CD4-positive, alpha-beta T cell (primary cell): ENCODE measurements at places on chromosomes 3 and 15. TPM values are rescaled to one million over a fixed set of nuclear protein-coding genes. Genes with fewer than 3 reads are reported as not detected.

THRB gene
- total RNA-seq: not detected

B3GNT5 gene
- 0.60 TPM for total RNA-seq

ARHGAP11A gene
- total RNA-seq: 4.7 TPM

DNA sequence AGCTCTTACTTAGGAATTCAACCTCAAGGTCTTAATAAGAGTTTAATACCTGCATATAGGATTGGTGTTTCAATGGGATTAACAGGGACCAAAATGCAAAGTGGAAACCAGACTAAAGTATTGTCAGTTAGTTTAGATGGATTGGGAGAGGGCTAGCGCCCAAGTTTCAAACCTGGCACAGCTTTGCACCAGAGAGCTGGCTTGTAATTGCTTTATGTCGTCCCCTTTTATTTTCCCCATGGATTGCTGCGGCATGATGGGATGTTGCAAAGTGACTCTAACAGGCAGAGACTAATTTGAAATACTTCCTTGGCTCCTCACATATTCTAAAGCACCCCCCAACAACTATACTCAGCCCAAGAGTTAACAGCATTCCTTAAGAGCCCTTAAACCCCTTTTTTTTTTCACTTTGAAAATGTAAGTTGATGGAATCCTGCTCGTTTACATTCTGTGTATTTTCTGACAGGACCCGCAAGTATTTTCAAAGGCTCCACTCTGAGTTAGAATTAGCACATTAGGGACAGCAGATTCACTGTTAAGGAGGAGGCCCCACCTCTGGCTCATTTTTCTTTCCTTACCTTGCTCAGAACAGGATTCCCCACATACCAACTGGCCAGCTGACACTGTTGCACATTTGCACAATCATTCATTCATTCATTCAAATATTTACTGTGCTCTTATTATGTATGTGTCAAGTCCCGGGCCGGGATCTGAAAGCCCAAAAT lies 214.2 kb downstream of the ERC2 start:
- H3K4me1 ChIP-seq: no peaks in the 10 kb centered on the region
- no peak overlapping the region for H3K27ac ChIP-seq
- no peak for DNase-seq
- no peaks in the 10 kb centered on the region for H3K27me3 ChIP-seq

GRCh38 chr15:74128785-74129585 lies 1.4 kb upstream of the ISLR2 start:
- no peak overlapping the region for H3K27ac ChIP-seq
- no peak for DNase-seq
- no peak overlapping the region for H3K4me3 ChIP-seq
- H3K27me3 ChIP-seq: peaks cover 80% of the 10 kb centered on the region

DNA sequence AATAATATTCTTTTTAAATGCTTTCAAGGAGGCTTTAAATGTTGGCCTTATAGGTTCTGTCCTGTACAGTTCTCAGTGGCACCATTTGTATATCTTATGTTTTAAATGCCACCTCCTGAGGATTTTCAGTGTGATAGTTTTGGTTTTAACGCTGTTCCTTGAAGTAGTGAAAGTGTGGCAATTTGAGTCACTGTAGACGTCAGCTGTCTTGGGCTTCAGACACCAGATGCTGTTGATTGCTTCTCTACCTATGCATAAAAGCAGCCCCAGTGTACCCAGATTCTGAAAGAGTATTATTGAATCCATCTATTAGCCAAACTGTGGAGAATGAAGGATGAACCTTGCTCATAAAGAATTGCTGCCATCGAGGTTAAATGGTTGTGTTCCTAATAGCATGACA lies 316.8 kb upstream of the GBE1 start:
- no peaks in the 10 kb centered on the region for H3K27me3 ChIP-seq
- no peak for DNase-seq
- H3K4me3 ChIP-seq: no peak overlapping the region
- H3K36me3 ChIP-seq: no peaks in the 10 kb centered on the region

DNA sequence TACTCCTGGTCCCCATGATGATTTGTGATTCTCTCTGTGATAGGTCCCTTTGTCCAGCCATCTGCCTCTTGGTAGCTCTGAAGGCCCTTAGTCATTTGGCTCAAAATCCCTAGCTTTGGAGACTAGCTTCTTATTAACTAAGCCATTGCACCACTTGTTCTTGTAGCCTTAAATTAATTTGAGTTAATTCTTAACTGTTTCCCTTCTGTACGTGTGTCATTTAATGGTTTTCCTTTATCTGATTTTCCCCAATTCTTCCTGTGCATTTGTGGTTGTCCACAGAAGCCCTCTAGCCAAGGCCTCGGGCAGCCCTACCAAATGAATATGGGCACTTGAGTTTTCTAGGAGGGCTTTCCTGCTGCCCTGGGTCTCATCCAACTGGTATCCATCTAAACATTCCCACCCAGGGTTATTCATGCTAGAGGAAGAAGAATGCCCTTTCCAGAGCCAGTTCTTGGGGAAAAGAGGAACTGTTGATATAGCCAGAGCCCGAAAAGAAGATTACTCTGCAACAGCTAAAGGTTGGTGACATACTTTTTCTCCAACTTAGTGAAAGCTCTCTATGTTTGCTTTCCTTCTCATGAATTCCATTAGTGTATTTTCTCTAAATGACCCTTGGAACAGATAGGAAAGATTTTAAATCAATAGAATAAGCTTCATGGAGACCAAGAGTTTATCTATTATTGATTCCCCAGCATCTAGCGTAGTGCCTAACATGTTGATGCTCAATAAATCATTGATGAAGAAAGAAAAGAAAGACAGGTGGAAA lies 44.2 kb upstream of the ZBTB38 start:
- no peaks in the 10 kb centered on the region for H3K36me3 ChIP-seq
- no peaks in the 10 kb centered on the region for H3K27me3 ChIP-seq
- H3K27ac ChIP-seq: no peak overlapping the region

DNA sequence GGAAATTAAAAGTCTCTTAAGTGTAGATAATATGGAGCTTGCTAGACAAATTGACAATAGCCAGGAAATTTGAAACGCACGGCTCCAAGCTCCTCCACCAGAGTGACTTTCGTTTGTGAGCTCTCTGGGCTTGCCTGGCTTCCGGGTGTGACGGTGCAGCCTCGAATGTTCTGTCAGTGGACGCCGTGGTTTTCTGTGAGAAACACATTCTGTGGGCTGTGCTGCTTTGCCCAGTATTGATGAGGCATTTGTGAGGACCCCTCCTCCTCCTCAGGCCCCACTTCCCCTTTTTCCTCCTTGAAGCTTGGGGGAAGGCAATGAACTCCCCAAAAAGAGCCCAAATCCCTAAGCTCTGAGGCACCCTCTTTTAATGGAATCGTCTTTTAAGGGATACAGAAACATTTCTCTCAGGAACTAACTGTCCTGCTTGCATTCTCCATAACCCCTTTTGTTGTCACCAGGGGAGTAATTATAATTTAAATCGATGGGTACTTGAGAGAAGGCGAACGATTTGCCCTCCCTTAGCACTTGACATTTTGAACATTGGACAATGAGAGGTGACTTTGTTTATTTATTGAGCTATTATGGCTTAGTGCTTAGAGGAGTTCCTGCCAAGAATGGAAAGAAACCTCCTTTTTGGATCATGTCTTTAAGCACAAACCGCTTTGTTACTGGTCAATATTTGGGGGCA lies 40.8 kb downstream of the POLR2M start:
- DNase-seq: no peak
- H3K4me1 ChIP-seq: peaks cover 3% of the 10 kb centered on the region
- H3K4me3 ChIP-seq: no peak overlapping the region
- no peaks in the 10 kb centered on the region for H3K27me3 ChIP-seq
- no peak overlapping the region for H3K27ac ChIP-seq
- no peaks in the 10 kb centered on the region for H3K36me3 ChIP-seq

- no peak overlapping the region for H3K4me3 ChIP-seq
- peaks cover 8% of the 10 kb centered on the region for H3K4me1 ChIP-seq
- no peaks in the 10 kb centered on the region for H3K36me3 ChIP-seq
- no peak for DNase-seq
- H3K27me3 ChIP-seq: no peaks in the 10 kb centered on the region
These were observed 3.6 kb downstream of the EHHADH start for GRCh38 chr3:185250247-185250646.

- peak; percentile 2 for DNase-seq
- H3K4me1 ChIP-seq: peaks cover 24% of the 10 kb centered on the region
- H3K36me3 ChIP-seq: no peaks in the 10 kb centered on the region
- peaks cover 83% of the 10 kb centered on the region for H3K27me3 ChIP-seq
These were observed 835 bp downstream of the SEMA5B start for GRCh38 chr3:123026565-123027291.

DNA sequence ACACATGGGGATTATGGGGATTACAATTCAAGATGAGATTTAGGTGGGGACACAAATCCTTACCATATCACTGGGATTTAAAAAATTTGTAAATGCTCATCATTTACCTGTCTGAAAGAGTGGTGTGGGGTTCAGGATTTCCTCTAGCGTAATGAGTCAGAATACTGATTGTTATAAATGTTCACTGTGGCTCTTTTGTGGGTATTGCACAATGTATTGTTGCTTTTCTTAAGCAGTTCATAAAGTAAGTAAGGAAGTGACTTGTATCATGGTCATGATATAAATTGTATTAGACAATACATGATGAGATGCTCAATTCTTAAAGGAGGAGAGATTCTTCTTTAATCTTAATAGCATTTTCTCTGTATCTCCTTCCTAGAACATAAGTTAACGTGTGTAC lies 262.1 kb downstream of the CNTN4 start:
- H3K36me3 ChIP-seq: no peaks in the 10 kb centered on the region
- H3K4me3 ChIP-seq: no peak overlapping the region
- H3K4me1 ChIP-seq: no peaks in the 10 kb centered on the region
- DNase-seq: no peak

DNA sequence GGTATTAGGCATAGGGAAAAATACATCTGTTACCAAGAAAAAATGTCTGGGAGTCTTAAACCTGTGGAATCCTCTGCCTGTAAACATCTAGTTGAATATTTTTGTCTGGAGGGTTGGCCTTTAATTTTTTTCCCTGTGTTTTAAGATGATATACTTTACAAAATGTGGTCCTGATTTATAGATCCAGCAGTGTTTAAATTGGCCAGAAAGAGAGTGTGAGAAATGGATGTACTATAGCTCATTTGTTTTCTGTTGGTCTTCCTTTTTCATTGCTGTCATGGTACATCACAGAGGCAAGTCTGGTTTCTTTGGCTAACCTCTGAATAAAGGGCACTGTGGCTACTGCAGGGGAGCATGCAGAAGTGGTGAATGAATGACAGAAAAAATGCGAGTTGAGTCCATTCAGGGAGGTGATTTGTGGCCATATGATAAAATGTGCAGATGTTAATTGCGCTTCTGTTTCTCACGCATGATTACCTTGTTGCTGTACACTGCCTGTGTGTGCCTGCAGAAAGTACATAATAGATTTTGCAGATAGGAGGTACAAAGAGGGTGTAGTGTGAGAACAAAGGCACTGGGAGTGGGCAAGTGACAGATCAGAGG lies 150.0 kb downstream of the NFKBIZ start:
- no peak for DNase-seq
- no peak overlapping the region for H3K27ac ChIP-seq
- H3K36me3 ChIP-seq: no peaks in the 10 kb centered on the region
- no peak overlapping the region for H3K4me3 ChIP-seq
- no peaks in the 10 kb centered on the region for H3K27me3 ChIP-seq
- no peaks in the 10 kb centered on the region for H3K4me1 ChIP-seq

DNA sequence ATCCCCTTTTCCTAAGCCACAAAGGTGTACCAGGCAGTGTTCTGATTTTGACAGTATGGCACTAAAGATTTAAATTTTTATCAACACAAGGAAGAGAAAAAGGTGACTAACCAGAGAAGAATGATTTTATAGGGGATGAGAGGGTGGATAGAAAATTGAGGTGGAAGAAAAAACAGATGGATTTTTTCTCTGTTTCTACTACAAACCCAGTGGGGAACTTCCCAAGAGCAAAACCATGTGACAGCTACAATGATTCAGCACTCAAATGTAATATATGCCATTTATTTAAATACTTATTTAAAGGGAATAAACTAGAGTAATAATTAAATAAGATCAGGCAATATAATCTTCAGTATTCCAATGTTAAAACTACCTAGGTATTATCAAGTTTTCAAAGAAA lies 11.1 kb downstream of the DCUN1D1 start:
- no peaks in the 10 kb centered on the region for H3K27me3 ChIP-seq
- H3K4me3 ChIP-seq: no peak overlapping the region
- H3K36me3 ChIP-seq: no peaks in the 10 kb centered on the region

- no peaks in the 10 kb centered on the region for H3K36me3 ChIP-seq
- H3K4me3 ChIP-seq: no peak overlapping the region
- no peak overlapping the region for H3K27ac ChIP-seq
- DNase-seq: no peak
- H3K4me1 ChIP-seq: no peaks in the 10 kb centered on the region
These were observed 14.4 kb upstream of the TKT start for GRCh38 chr3:53269888-53270880.

DNA sequence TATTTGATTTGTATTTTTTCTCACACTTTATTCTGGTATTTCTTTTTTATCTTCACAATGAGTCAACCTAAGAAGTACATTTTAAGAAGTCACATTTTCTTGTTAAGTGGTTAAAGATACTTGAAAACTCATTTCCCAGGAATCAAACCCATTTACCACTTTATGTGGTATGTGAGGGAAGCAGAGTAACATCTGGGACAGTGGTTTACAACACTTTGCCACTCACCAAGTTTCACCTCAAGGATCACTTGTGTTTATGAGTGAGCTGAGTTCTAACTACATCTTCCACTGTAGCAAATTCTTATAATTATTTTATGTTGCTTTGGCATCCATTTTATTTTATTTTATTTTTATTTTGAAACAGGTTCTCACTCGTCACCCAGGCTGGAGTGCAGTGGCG lies 53.8 kb downstream of the IGSF11 start:
- no peaks in the 10 kb centered on the region for H3K36me3 ChIP-seq
- H3K4me3 ChIP-seq: no peak overlapping the region
- no peaks in the 10 kb centered on the region for H3K4me1 ChIP-seq
- DNase-seq: no peak
- no peak overlapping the region for H3K27ac ChIP-seq

DNA sequence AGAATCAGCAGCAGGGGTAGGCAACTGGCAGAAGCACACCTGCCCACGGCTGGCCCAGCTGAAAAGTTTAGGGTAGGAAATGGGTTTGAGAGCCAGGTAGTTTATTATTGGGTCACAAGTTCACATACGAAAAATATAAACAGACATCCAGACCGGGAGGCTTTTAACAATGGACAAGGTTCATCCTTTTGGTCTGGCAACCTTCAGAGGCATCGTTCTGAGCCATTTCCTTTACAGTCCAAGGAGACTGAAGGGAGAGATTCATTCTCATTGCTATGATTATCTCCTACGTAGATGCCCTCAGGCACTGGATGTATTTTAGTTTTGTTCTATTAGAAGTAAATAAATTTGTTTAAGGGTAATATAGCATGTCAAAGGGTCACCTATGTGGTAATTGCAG lies 248.0 kb upstream of the THBS1 start:
- no peak for DNase-seq
- H3K36me3 ChIP-seq: no peaks in the 10 kb centered on the region
- H3K27ac ChIP-seq: no peak overlapping the region
- H3K4me1 ChIP-seq: no peaks in the 10 kb centered on the region
- H3K27me3 ChIP-seq: no peaks in the 10 kb centered on the region
- no peak overlapping the region for H3K4me3 ChIP-seq

GRCh38 chr3:111735243-111735758 lies 123.8 kb upstream of the PHLDB2 start:
- no peak overlapping the region for H3K27ac ChIP-seq
- H3K4me3 ChIP-seq: no peak overlapping the region
- H3K36me3 ChIP-seq: no peaks in the 10 kb centered on the region
- H3K4me1 ChIP-seq: no peaks in the 10 kb centered on the region
